NCI-H1694 (cell line): ENCODE measurements at places on chromosomes 7 and 10.
A peak's percentile ranks its signal among the peaks of the same experiment; 100 is the strongest.

DNA sequence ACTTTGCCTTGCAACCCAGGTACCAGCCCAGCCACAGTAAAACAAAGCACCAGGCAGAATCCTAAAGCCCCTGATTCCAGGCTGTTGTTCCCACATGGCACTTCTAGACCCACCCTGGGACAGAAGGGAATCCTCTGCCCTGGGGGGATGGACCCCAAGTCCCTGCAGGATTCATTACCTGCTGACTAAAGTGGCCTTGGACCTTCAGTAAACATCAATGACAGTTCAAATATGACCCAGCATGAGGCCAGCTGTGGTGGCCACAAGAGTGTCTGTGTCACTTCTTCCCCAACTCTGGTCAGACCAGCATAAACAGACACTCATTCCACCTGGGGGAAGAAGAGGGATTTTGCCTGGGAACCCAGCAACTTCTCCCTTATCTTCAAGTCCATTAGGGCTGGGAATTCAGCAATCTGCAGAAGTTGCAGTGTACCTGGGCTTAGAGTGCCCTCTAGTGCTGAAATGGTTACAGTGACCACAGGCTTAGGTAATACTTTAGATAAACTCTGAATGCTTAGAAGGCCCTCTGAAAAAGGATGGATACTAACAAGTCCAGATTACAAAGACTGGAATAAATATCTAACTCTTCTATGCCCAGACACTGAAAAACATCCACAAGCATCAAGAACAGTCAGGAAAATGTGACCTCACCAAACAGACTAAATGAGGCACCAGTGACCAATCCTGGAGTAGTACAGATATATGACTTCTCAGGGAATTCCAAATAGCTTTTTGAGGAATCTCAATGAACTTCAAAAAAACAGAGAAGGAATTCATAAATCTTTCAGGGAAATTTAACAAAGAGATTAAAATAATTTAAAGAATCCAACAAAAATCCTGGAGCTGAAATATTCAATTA, 108.5 kb upstream of the TMEM168 start:
- peak; percentile 59 for DNase-seq

DNA sequence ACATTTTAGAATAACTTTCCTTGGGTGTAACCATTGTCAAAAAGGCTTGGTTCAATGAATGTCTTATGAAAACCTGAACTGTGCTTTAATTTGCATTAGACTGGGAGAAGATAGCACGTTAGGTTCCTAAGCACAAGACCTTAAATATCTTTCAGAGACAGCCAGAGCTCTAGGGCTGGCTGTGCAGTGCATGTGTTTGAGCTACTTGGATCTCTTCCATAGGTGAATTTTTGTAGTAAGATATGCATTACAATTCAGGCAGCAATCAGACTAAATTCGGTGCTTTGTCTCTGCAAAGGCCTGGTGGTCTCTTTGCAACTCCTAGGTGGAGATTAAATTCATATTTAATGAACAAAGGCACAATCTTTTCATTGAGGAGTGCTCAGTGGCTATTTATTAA, 192.0 kb downstream of the ZNF438 start:
- DNase-seq: no peak

DNA sequence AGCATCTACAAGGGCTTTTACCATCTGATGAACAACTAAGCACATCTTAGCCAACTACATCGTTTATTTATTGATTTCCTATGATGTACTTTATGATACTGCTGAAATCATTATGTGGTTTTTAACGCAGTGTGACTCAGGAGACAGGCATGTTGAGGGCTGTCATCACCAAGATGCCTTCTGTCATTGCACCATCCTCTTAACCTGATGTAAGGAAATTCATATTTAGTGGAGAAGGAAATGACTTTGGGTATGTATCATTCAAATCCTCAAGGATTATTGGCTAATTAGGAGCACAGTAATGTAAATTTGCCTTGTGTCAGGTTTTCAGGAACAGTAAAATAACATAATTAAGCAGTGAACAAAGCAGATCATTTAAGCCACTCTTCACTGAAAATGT, 138.5 kb upstream of the MGMT start:
- no peak for DNase-seq

DNA sequence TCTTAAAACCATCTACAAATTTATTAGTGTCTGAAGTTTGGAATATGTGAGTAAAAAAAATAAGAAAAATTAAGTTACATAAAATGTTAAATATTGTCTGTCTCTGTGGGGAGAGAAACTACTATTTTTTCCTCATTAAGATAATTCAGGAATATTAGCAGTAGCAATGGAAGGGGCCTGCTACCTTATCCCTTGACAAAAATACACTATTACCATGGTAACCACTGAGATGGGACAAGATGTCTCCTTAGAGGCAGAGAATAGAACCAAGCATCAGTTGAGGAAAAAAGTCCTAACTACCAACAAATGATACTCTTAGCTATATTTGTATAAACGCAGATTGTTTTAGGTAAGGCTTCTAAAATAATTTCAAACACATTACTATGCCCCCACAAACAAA, 150.7 kb upstream of the LSM8 start:
- no peak for DNase-seq

GRCh38 chr7:83819911-83820310, 171.0 kb upstream of the SEMA3E start:
- DNase-seq: no peak

DNA sequence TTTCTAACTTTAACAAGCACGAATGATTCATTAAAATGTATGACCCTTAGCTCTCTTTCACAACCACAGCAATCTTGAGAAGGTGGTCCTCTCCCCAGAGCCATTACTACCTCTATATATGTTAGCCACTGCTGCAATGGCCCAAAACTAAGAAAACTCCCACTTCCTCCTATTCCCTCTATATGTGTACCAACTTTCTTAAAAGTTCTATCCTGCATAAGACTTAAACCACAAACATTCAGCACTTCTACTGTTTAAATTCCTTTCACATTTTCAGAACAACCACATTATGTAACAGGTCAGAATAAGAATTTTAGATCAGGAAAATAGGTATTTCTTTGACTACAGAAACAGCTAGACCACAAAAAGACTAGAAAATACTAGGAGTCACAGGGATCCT, 36.2 kb downstream of the WASL start:
- DNase-seq: no peak

DNA sequence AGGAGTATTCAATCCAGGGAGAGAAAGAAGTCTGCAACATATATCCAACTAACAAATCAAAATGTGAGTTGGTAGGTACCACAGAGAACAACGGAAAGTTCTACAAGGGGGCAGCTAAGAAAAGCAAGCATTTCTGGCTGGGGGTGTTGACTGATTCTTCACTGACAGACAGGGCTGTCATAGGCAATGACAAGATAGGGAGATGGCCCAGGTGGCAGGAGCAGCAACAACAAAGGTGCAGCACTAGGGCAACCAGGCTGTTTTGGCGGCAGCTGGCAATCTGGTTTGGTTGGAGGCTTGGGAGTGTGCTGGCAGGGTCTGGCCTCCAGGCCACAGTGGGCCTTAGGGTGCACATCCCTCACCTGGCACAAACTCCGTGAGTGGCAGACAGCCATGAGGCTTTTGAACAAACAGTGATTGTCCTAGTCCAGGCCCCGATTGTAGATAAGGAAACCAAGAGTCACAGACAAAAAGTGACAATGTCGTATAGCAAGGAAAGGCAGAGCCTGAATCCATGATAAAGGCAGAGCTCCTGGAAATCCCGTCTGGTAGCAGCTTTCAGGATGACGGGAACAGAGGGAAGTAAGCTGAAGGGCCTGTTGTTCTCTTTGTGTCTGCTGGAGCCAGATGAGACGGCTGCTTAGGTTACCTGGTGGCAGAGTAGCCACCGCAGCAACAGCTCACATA, 28.4 kb downstream of the DPCD start:
- no peak for DNase-seq
